GOT3 (cell line): ENCODE measurements at places on chromosomes 4 and X.

- no peak for DNase-seq
Measured at GRCh38 chrX:65516756-65517155, 17.8 kb downstream of the LAS1L start.

- DNase-seq = no peak
Measured at GRCh38 chr4:48109413-48110263, 24.4 kb downstream of the TXK start.

GRCh38 chrX:16212024-16212423 is 44.7 kb downstream of the MAGEB17 start:
- DNase-seq = no peak

GRCh38 chrX:48779399-48779798 is 7.0 kb upstream of the GATA1 start:
- no peak for DNase-seq

GRCh38 chr4:23237771-23238170 is 545.0 kb downstream of the GBA3 start:
- no peak for DNase-seq

GRCh38 chr4:98515470-98515809 is 143.0 kb downstream of the TSPAN5 start:
- no peak for DNase-seq

DNA sequence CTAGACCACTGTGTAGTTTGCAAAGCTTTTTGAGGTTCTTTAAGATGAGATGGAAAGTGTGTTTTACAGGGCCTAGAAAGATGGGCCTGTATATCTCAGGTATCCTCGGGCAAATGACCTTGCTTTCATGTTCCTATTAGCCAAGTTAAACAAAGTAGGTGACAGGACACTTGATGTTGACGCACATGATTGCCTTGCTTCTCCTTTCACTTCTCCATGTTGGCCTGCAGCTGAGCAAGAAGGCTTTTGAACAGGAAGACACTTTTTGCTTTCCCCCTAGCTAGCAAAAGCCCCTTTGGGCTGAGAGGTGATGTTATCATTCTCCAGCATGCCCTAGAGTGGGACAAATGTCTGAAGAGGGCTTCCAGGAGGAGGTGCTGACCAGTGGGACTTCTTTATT is 202.1 kb downstream of the GPC3 start:
- no peak for DNase-seq

DNA sequence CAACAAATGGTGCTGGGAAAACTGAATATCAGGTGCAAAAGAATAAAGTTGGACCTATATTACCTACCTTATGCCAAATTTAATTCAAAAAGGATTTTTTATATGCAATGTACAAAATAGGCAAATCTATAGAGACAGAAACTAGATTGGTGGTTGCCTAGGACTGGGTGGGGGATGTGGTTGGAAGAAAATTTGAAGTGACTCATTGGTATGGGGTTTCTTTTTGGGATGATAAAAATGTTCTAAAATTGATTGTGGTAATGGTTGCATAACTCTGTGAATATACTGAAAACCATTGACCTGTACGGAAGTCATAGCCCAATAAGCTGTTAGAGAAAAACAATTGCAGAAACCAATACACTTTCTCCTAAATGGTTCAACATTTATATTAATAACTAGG is 72.1 kb downstream of the COL4A5 start:
- no peak for DNase-seq

GRCh38 chr4:1285790-1286553 is 3.7 kb upstream of the MAEA start:
- no peak for DNase-seq

DNA sequence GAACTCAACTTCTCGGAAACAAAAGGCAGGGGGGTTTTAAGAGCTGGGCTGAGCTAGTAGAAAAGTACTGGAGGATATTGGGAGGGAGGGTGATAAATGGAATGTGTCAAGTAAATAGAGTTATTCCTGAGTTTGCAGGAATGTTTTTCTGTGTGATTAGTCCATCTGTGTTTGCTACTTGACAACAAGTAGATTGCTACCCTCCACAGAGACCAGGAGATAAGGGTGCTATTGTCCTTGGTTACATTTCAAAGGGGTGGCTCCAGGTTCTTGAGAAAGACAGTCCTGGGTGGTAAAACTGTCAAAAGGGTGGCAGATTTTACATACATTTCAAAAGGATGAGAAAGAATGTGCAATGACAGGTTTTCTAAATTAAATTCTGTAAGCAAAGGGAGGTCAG is 181.2 kb upstream of the PPP3CA start:
- DNase-seq = no peak

- no peak for DNase-seq
Measured at GRCh38 chrX:19739683-19740082, 147.7 kb downstream of the SH3KBP1 start.

- DNase-seq = no peak
Measured at GRCh38 chr4:39649639-39650265, 11.1 kb upstream of the SMIM14 start.

- no peak for DNase-seq
Measured at GRCh38 chrX:153568451-153569011, 30.4 kb downstream of the CCNQ start.

DNA sequence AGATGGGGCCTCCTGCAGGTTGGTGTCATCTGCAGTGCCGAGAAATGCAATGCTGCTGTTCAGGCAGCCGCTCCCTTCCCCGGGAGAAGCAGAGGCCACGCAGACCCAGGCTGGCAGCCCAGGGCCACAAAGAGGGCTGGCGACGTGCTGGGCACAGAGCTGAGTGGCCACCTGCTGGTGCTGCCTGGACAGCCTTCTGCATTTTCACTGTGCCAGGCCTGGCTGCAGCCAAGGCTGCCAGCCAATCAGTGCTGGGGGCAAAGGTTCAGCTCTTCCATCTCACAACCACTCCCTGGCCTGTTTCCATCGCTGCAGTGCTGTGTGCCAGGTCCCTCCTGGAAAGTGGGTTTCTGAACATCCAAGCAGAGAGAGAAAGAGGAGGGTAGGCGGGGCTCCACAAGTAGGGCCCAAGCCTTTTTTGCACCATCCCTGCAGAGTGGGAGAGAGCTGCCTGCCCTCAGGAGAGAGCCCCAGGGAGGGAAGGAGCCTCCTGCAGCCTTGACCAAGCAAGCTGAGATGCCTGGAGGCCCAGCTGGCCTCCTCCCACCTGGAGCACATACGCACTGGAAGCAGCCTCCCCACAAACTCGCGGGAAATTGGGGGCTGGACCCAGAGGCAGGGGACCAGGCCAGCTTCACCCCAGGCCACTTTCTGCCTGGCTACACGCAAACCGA is 20.1 kb downstream of the ADRA2C start:
- DNase-seq = no peak

- DNase-seq = no peak
Measured at GRCh38 chr4:37599092-37599790, 86.9 kb downstream of the RELL1 start.

GRCh38 chrX:44842550-44843317 is 1.1 kb upstream of the DUSP21 start:
- DNase-seq = no peak

- DNase-seq = no peak
Measured at GRCh38 chr4:15963576-15963975, 601 bp upstream of the FGFBP2 start.

- DNase-seq = no peak
Measured at GRCh38 chr4:165931741-165932140, 58.7 kb downstream of the TLL1 start.

GRCh38 chrX:113260474-113260873 is 419.8 kb upstream of the AMOT start:
- DNase-seq = no peak
